Germinal center (tissue), 1 donor: ENCODE measurements at places on chromosomes 7 and 10.

DNA sequence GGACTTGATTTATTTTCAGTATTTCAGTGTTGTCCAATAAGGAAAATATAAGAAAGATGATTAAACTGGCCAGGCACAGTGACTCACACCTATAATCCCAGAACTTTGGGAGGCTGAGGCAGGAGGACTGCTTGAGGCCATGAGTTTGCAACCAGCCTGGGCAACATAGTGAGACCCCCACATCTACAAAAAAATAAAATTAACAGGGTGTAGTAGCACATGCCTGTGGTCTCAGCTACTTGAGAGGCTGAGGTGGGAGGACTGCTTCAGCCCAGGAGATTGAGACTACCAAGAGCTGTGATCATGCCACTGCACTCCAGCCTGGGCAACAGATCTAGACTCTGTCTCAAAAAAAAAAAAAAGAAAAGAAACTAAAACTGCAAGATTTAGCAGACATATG is 138.0 kb downstream of the PARD3 start:
- DNase-seq, result no peak

- DNase-seq, result no peak
Measured at GRCh38 chr7:46611508-46611907, 690.4 kb upstream of the IGFBP3 start.

GRCh38 chr10:106500041-106500924 is 664.2 kb downstream of the SORCS1 start:
- no peak for DNase-seq

- DNase-seq, result no peak
Measured at GRCh38 chr7:41792120-41792519, 89.2 kb upstream of the INHBA start.

DNA sequence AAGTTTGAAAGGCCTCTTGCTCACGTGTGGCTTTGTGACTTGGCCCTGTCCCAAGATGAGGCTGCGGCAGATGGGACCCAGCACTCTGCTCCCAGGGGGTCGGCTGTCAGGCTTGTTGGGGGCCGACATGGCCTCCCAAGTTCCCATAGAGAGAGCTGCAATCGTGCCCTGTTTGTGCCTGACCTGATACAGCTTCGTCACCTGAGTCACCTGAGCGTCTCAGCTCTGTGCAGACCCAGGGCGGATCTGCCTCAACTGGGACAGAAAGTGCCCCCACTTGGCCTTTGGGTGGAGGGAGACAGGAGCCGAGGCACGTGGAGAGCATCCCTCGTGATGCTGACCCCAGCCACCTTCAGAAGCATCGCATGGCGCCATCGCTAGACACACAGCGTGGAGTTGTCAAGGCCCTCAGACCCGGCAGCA is 21.7 kb downstream of the PAPOLB start:
- no peak for DNase-seq
